ENCODE measurements at places on chromosomes 4 and X.

DNA sequence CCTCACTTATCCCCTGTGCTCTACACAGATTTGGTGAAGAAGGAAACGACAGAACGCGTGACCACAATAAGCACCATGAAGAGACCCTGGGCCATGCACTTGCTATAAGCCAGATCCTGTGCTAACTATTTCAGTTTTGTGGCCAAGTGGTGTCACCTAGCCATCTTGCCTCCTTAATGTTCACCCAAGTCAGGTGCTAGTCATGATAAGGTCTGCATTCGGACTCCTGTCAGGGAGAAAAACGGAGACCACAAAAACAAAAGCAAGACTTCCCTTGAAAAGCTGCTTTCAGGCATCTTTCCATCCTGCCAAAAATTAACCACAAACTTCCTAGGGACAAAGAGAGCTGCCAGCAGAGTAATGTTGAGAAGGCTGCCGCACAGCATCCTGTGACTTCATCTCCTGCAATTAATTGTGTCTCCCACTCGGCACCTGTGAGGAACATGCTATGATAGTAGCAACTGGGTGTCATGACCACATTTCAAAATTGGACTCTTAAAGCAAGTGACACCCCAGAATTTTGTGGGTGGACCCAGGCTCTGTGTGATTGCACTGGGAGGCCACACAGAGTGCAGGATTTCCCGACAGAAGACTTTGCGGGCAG, 8.8 kb upstream of the IDS start:
- no peak for DNase-seq

- DNase-seq = no peak
Observed at GRCh38 chr4:117691572-117692351, 342.5 kb upstream of the NDST3 start.

GRCh38 chrX:44042751-44043150, 69.6 kb upstream of the NDP start:
- no peak for DNase-seq

DNA sequence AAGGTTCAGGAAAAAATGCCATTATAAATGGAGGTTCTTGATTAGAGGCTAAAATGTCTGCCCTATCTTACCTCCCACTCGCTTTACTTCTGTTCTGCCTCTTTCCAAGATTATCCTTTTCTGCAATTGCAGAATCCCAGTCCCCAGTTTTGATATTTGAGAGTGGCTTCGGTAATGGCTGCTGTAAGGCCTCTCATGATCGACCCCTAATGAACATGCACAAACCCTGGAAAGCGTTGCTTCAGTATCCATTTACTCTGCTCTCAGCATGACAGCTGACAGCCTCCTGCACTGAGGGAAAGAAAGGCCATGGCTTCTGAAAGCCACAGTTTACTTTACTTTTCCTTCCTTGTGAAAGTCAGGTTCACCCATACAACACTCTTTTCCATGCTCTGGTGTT, 325.4 kb upstream of the GALNT7 start:
- no peak for DNase-seq

DNA sequence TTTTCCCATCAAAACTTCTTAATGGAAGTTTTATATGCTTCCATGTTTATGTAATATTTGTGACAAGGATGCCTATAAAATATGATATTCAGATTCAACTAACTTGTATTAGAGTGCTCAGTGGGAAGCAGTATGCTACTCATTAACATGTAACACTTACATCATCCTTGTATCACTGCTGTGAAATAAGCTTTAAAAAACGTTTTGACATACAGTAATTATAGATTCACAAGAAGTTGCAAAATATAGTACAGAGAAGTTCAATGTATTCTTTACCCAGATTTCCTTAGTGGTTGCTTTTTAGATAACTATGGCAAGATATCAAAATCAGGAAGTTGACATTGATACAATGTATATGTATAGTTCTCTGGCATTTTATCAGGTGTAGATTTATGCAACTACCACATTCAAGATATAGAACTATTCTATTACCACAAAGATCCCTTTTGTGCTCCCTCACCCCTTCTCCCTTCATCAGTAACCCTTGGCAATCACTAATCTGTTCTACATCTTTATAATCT, 56.3 kb downstream of the DTHD1 start:
- no peak for DNase-seq

DNA sequence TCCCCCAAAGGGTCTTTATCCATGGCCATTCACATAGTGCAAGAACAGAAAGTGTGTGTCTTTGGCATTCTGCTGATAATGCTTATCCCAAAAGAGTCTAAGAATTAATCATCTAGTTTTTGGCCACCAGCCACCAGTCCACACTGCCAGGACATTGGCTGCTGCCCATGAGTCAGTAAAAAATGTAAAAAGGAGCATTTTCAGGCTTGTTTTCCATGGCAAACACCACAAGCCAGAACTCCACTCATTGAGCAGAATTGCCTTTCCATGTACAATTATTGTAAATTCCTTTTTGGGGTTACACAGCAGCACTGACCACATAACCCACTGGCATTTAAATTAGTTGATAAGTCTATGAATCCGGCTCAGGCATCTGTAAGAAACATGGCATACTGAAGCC, 89.2 kb upstream of the PRDX4 start:
- no peak for DNase-seq

- no peak for DNase-seq
Observed at GRCh38 chr4:77881460-77882295, 19.0 kb downstream of the MRPL1 start.
